DMS153 (cell line): ENCODE measurements at places on chromosomes 13 and 19.
A peak's percentile ranks its signal among the peaks of the same experiment; 100 is the strongest.

DNA sequence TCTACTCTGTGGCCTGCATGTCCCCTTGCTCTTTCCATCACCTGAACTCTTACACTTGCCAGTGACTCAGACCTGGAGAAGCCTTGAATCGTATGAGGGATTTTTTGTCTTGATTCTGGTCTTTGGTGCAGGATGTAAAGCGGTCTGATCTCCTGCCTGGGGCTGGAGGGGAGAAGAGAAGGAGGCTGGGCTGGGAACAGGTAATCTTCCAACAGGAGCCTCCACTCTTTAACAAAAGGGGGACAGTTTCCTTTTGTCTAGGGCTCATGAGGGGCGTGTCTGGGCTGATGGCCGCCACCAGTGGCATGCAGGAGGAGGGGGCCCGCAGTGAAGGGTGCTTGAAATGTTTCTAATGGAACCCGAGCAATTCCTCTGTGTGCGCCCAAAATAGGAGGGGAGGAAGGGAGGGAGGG lies 24.7 kb downstream of the NFIX start:
- no peak for DNase-seq

GRCh38 chr19:19661675-19662251 lies 1.7 kb downstream of the ATP13A1 start:
- no peak for DNase-seq

DNA sequence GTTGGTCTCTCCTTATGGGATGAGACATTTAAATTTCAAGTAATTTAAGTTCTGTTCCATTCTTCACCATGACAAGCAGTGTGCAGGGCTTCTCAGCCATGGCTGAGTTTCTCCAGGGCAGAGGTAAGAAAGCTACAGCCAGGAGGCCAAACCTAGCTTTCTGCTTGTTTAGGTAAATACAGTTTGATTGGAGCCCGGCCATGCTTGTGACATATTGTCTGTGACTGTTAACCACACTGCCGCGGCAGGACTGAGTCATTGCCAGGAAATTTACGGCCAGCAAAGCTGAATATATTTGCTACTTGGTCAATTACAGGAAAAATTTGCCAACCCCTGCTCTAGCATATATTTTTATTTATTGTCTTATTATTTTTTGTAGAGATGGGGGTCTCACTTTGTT lies 10.7 kb downstream of the NLRP8 start:
- no peak for DNase-seq

DNA sequence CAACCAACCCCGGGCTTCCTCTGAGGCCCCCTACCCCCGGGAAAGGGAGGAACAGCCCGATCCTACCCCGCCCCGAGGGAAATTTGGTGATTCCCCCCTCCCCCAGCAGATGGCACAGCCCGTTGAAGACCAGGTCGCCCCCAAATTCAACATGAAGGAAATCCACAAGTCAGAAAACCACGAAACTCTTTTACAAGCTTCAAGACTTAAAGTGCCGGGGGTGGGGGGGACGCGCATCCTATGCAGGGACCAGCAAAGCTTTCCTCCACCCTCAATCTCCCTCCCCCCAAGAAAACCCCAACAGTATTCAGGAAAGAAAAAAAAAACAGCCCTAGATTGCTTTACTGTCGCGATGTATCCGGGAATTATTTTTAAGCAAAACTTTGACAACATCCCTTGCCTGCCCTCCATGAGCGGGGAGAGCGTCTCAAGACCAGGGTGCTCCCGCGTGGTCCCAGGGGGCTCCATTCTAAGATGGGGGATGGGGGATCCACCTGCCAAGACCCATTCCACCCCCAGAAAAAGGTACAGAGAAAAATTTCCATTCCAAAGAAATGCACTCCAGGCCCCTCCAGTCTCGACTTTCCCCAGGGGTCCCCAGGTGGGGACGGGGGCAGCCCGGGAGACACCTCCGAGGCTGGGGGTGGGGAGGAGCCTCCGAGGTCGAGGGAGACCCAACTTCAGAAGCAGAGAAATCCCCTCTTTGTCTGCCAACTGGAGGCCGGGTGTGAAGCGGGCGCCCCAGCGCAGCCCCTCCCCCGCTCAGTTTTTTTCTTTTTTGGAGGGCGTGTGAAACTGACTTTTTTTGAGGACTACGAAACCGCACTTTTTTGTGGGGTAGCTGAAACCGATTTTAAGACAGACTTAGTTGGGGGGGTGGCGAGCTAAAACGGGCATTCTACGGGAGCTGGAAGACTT lies 1.5 kb downstream of the TCF3 start:
- no peak for DNase-seq

- DNase-seq, result no peak
Measured at GRCh38 chr13:103772576-103772975, 706.4 kb upstream of the SLC10A2 start.

- DNase-seq, result no peak
Measured at GRCh38 chr19:3098515-3099346, 4.6 kb downstream of the GNA11 start.

DNA sequence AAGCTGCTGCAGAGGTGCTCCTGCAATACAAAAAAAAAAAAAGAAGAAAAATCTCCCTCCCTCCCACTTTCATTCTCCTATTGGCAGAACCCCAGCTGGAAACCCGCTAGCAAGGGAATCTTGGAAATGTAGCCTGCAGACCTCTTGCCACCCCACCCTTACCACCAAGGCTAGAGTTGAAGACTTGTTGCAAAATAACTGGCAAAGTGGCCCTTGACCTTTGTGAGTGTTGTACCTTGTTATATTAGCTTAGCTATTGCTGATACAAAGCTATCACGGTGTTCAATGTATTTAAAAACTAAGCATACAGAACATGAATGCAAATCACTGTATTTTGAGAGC lies 57.5 kb upstream of the KCTD4 start:
- no peak for DNase-seq

GRCh38 chr13:110340812-110341444 lies 33.8 kb downstream of the COL4A2 start:
- DNase-seq, result peak; percentile 64

GRCh38 chr13:24680258-24680920 lies at the start of gene ATP12A:
TSS of gene ATP12A (plus strand) at chr13:24680408. CDS start at chr13:24680744, 336 bp downstream.
- no peak for DNase-seq

DNA sequence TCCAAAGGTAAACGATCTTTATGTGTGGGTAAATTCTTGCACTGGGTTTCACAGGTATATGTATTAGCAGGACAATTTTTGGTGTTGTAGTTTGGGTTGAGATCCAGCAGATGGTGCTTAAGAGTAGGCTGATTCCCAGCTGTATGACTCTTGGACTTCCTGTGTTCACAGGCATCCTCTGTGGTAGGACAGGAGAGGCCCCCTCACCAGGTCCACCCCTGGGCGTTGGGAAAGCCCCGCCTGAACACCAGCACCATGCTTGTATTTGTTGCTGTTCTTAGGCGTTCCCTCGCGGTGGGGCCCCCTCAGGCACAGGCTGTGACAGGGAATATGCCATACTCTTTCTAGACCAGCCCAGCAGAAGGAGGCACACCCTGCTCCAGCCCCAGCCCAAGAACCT lies 49.5 kb upstream of the PCDH17 start:
- DNase-seq, result no peak

GRCh38 chr13:25867038-25867437 lies 184.8 kb downstream of the SHISA2 start:
- peak; percentile 70 for DNase-seq

- peak; percentile 92 for DNase-seq
Measured at GRCh38 chr13:75959861-75960481, 323.8 kb downstream of the LMO7 start.

- DNase-seq, result no peak
Measured at GRCh38 chr19:5149508-5149907, 180.6 kb downstream of the KDM4B start.

GRCh38 chr19:49676136-49676783 lies 811 bp upstream of the PRMT1 start:
- peak; percentile 90 for DNase-seq

GRCh38 chr13:99496184-99497142 lies 4.8 kb upstream of the TM9SF2 start:
- DNase-seq, result no peak

DNA sequence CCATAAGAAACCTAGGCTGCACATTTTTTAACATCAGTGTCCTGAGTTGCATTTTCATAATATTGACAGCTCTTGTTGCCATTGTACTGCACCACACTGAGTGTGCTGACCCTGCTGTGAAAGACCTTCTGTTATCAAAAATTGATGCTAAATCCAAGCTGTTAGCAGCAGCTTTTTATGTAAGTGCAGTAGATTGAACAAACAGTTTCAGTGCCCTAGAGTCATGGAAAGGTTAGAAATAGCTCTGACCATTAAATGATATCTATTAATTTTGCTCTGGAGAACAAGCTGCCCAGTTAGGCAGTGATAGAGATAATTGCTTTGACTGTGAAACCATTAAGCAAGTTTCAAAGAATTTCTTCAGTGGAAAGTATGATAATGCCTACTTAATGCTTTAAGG lies 1289.2 kb upstream of the PCDH20 start:
- DNase-seq, result no peak

GRCh38 chr19:45468159-45468651 lies 409 bp downstream of the FOSB start:
- no peak for DNase-seq

DNA sequence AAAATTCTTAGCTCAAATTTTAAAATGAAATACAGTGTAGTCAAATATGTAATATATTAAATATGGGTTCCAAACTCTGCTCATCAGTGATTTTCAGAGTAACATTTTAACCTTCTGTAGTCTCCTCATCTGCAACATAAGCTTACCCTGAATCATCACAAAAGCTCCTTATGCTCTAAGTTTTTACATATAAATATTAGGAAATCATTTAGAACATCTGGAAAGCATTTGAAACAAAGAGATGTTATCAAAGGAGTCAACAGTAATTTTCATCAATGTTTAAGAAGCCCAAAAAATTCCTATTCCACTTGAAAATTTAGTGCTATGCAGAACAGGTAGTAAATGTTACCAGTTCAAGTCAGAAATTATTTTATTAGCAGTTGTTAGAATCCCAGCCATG lies 224.7 kb downstream of the DCT start:
- no peak for DNase-seq

DNA sequence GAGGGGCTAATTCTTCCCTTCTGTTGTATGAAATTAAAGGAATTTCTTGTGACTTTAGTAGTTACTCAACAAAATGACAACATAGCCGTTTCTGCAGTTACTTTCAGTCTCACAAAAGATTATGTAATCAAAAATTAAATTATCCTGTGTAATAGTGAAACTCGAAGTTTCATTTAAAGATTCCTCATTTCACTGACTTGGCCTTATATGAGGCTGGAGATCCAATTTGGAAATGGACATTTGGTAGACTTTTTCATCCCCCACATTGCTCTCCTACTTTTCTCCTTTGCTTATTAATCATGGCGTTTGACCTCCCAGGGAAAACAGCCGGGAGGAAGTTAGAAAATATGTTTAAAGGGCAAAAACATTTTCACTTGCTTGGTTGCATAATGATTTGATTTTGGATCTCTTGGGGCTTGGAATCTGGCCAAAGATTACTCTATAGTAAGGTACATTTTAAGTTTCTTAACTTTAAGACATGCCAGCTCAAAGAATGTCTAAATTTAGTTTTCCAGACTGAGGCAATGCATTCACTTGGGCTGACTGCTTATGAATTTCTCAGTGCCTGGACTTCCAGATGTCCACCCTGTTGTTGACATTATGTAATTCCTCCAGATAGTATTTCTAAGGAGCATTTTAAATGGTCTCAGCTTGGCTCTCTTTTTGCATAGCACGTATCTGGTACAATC lies 1364.9 kb upstream of the MIR17HG start:
- no peak for DNase-seq

GRCh38 chr13:39062004-39062403 lies 23.7 kb downstream of the NHLRC3 start:
- DNase-seq, result no peak

DNA sequence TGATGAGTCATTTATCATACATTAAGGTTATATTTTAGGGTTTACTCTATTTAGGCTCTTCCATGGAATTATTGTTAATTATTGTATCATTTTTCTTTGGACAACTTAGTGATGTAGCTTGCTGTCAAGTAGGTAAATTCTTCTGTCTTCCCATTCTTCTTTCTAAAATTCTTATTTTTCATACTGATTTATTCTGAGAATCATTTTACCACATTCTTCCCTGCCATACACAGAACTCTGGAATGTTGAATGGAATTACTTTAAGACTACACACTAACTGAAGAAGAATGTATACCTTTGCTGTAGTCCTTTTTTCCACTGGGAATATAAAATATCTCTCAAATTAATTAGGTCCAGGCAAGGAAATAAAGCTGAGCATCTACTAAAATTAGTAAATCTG lies 24.5 kb upstream of the SLC7A1 start:
- DNase-seq, result no peak

GRCh38 chr13:67292886-67293285 lies 62.8 kb upstream of the PCDH9 start:
- DNase-seq, result no peak

DNA sequence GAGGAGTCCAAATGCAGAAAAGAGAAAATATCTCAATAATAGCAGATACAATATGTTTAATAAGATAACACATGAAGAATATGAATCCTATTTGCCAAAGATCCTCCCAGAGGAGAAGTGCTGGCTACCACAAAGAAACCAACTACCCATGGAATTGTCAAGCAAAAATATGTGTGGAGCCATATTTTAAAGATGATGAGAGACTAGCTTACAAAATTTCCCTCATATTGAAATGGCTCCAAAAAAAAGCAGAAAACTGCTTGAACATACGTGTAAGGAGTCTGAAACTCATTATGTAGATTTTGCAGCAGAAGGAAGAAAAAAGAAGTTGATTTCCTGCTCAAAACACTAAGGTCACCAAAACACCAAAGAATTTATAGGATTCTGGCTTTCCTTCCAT lies 94.2 kb downstream of the USP12 start:
- no peak for DNase-seq

DNA sequence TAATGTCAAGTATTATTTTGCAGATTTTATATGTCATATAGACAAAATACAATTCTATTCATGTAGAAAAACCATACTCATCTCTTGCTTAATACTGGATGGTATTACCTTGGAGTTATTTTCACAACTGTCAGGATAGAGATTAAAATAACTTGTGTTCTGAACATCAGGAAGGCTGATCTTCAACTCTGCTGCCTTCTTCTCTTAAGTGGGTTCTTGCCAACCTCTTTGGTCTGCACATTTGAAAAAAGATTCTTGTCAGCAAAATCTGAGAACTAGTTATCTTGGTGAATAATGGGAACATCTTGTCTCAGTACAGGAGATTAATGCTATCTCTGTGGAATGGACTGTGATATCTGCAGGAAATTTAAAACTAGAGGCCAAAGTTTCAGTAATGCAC lies 95.2 kb upstream of the FAM216B start:
- DNase-seq, result no peak

- no peak for DNase-seq
Measured at GRCh38 chr13:28376604-28377003, 118.3 kb downstream of the FLT1 start.

- DNase-seq, result no peak
Measured at GRCh38 chr13:101490406-101491015, 38.0 kb downstream of the ITGBL1 start.

DNA sequence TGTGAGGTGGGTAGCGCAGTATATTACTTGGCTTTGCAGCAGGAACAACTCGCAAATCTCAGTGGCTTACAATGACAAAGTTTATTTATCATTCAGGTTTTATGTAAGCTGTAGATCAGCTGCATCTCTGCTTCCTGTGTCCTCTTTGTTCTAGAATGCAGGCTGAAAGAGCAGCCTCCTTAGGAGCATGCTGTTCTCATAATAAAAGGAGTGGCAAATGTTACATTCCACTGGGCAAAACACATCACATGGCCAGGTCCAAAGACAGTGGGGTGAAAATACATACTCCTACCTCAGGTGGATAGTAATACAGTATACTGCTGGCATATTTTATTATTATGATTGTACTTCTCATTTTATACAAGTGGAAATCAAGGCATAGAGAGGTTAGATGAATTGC lies 1.2 kb upstream of the CSNK1A1L start:
- DNase-seq, result no peak
